Stomach (tissue), 19 donors: ENCODE measurements at places on chromosomes 7 and 10. TPM values are rescaled to one million over a fixed set of nuclear protein-coding genes. Genes with fewer than 3 reads are reported as not detected.

The PIK3AP1 gene
- total RNA-seq, result 11.9 TPM

The MMD2 gene
- total RNA-seq, result not detected

The SLC26A3 gene
- not detected for total RNA-seq

The NEURL1 gene
- 136 TPM for total RNA-seq
